Kasumi-1 (cell line): ENCODE measurements at places on chromosomes 3 and 15.

DNA sequence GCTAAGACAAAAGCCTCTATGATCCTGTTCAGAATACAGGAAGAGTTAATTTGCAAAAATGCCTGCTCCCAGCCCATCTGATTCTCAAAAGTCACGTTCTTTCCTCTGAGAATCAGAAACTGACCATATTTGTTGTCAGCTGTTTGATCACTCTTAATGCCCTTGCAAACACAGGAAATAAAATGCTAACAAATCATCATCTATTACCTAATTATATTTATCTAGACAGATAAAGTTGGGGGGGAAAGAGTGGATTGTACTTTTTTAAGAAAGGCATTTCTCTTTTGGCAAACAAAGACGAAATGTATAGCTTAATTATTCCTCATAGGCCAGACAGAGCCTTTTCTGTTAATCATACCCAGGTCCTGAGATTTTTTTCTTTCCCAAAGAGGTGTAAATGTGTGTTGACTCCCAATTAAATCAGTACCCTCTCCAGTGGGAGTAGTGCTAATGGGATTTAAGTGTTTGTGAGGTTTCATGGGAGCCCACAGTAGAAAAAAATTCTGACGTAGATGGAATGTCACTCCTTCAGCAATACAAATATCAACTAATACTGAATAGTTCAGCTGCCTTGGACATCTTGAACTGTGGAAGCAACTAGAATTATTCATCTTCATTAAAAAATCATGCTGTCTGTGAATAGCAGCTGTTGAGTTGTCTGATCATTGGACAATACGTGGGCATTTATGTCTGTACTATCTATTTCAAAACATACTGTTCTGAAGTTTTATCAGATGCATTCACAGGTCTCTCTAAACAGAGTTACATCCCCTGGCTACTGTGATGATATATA lies 22.5 kb upstream of the BNIP2 start:
- no peak for DNase-seq

DNA sequence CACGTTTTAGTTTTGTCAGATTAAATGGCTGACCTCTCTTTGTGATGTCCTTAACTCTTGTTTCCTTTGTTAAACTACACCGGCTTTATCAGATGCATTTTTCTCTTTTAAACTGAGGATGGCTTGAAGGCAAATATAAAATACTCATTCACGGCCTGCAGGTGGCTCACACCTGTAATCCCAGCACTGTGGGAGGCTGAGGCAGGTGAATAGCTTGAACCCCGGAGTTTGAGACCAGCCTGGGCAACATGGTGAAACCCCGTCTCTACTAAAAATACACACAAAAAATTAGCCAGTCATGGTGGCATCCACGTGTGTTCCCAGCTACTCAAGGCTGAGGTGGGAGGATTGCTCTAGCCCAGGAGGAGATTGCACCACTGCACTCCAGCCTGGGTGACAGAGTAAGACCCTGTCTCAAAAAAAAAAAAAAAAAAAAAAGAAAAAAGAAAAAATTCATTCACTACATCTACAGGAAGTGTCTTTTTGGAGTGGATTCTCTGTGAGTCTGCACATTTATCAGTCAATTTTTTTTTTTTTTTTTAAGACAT lies 34.7 kb upstream of the SACM1L start:
- DNase-seq, result no peak

DNA sequence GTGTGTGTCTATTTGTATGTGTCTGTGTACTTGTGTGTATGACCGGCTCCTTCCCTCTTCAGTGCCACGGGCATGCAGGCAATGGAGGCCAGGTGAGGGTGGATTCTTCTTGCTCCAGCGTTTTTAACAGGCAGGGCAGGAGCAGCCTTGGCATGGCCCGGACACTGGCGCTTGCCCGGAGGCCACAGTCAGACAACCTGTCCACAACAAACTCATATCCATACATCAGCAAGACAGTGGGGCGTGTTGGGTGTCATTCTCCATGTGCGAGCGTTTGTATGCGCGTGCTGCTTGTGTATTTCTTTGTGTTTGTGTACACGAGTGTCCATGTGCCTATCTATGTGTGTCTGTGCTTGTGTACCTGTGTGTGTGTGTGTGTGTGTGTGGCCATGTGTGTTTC lies 29.8 kb downstream of the PTH1R start:
- DNase-seq, result no peak

- no peak for DNase-seq
Observed at GRCh38 chr3:114496874-114497273, 203.0 kb downstream of the TIGIT start.

DNA sequence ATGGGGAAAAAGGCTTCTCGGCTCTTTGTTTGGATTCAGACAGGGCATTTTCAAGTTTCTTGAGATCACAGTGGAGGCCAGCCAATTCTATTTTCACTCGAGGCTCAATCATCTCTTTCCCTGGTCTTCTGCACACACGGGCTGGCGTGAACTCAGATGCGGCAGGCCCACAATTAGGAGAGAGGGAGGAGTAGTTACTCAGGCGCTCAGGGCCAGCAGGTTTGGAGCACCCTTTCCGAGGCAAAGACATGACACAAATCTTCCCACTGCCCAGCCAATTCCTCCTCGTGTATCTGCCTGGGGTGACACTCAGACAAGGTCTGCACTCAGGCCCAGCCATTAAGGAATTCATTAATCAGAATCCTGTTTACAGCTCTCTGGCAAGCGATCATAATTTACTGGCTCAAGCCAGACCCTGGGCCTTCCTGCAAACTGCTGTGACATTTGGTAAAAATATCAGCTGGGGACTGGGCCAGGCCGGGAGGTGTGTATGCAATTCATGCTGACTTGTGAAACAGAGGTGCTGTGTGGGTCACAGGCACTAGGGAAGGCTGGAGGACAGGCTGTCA lies 68.1 kb upstream of the TLE3 start:
- no peak for DNase-seq

- DNase-seq, result no peak
Observed at GRCh38 chr3:148280623-148281242, 417.0 kb upstream of the AGTR1 start.

DNA sequence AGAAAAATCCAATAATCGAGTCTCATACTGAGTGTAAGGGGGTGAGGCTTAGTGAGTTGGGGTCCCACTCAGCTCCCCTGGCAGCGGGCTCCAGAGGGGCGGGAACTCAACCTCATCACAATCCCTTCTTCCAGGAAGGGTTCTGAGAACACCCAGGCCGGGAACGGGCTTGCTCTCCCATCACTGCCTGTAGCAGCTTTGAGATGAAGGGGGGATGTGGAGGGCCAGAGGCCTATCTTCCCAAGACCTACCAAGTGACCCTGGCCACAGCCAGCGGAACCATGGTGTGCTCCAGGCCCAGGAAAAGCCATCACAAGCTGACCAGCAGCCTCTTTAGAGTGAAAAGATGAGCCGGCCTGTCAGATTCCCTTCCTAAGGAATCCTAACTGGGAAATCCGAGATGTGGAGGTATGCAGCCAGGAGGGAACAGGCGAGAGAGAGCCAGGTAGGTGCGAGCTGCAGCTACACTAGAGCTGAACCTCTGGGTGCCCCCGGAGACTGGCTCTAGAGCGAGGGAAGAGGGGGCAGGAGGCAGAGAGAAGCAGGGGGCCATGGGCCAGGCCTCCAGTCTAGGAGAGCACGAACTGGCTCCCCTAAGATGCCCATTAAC lies 18.5 kb downstream of the GRAMD2A start:
- DNase-seq, result no peak

- DNase-seq, result no peak
Observed at GRCh38 chr3:159565313-159565712, 423.3 kb upstream of the IL12A start.

- DNase-seq, result no peak
Observed at GRCh38 chr3:29649815-29650547, 369.1 kb downstream of the RBMS3 start.

DNA sequence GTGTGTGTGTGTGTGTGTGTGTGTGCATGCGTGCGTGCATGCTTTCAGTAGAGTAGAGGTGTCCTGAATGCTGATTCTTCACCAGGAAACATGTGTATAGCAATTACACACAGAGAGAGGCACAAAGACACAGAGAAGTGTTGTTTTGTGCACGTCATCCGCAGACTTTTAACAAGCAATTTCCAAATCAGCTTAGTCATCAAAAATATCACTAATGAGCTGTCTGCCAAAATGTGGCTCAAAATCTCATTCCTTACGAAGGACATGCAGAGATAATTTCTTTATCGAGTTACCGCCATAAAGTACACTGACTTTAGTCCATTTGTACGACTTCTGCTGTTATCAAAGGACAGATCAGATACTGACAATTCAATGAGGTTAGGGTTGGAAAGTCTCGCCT lies 274.9 kb upstream of the RARB start:
- no peak for DNase-seq

DNA sequence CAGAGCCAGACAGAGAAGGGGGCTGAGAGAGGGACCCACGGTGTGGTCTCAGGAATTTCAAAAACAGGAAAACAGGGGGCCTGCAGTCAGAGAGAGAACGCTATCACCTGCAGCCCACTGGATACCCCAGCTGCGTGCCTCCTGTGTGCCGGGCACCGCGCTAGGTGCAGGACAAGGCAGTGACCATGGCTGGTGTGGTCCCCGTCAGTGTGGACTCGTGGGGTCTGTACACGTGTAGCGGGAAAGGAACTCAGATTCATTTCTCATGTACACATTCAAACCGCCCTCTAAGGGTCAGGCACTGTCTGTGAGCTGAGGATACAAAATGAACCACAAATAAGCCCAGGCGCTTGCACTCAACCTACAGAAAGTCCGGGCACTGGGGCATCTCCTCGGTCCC lies 20.9 kb downstream of the SSUH2 start:
- no peak for DNase-seq

GRCh38 chr15:26630857-26631256 lies 142.0 kb downstream of the GABRB3 start:
- DNase-seq, result no peak

DNA sequence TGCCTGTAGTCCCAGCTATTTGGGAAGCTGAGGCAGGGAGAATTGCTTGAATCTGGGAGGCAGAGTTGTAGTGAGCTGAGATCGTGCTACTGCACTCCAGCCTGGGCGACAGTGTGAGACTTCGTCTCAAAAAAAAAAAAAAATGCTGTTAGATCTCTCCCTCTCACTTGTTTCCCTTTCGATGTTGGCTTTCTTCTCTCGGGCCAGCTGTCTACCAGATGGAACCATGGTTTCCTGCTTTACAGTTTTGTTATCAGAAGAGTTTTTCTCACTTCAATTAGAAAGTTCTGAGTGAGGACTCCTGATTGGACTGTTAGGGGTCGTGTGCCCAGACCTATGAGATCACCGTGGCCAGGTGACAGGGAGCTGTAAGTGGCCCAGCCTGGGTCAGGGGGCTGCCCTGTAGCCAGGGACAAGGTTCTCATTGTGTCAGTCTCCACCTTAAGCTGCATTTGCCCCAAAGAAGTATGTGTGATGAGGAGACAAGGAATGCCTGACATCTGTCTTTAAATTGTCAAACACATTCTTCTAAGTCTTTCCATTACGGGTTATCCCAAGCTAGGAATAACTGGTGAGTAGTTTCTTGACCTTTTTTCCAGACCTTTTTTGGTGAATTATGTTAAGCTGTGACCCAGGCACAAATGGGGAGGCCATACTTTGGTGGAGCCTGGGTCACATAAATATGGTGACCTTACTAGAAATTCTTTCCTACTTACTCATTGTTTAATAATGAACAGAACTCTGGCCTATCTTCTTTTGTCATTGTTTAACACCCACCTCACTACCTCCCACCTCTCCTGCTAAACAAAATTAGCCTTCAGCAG lies 25.2 kb downstream of the SNAPC5 start:
- DNase-seq, result no peak
